ENCODE measurements at places on chromosomes 16 and 17.

GRCh38 chr16:3431779-3432219 lies 11.5 kb downstream of the ZNF597 start:
- DNase-seq = peak; percentile 31

DNA sequence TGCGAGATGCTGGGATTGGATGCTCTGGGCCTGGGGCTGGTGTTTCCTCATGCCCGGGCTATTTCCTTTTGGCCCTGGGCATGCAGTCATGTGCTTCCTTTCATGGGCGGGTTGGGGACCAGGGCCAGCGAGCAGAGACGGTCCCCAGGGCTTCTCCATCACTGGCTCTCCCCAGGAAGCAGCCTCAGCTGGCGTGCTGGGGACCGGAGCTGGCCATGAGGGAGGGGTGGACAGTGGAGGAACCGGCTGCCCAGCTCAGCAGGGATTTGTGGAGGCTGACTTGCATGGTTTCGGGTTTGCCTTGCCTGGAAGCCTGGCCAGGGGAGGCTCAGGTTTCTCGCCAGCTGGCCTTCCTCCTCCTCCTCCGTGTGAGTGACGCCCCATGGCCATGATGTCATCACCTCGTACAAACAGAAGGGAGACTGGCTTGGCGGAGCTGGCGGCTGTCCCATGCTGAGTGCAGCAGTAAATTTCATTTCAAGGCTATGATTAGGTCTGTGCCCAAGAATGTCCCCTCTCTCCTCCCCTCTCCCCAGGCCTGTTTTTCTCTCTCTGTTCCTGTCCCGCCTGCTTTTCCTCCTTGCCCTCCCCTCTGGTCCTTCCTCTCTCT lies 8.9 kb upstream of the TIMP2 start:
- DNase-seq = no peak

DNA sequence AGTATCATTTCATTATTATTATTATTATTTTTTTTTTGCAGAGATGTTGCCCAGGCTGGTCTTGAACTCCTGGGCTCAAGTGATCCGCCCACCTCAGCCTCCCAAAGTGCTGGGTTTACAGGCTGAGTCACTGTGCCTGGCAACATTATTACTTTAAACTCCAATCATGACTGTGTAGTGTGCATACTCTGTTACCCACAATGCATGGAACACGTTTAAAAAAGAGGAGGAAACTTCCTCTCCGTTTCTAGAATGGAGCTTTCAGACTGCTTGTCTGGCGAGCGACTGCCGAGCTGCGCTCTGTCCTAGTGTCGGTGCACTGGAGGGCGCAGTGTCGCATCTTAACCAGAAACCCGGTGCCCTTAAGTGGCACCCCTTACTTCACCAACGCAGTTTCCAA lies 22.1 kb upstream of the FASN start:
- peak; percentile 2 for DNase-seq

GRCh38 chr16:49516382-49517036 lies 142.9 kb downstream of the C16orf78 start:
- no peak for DNase-seq

DNA sequence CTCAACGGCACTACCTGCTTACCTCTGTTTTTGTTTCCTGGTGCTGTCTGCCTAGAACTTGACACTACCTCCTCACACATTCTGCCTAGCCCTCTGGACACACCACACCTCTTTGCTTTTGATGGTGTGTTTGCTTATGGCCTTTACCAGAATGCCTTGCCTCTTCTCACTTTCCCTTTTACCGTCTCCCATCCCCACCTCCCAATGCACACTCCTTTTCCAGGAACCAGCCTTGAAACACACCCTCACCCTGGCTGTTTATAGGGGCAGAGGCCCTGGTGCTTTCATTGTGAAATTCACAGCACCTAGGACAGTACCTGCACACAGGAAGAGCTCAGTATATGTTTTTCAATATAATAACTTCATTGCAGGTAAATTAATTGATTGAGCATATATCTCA lies 56.2 kb downstream of the MAP2K6 start:
- no peak for DNase-seq

GRCh38 chr16:69796285-69797118 lies 34.4 kb downstream of the WWP2 start:
- DNase-seq = peak; percentile 50

DNA sequence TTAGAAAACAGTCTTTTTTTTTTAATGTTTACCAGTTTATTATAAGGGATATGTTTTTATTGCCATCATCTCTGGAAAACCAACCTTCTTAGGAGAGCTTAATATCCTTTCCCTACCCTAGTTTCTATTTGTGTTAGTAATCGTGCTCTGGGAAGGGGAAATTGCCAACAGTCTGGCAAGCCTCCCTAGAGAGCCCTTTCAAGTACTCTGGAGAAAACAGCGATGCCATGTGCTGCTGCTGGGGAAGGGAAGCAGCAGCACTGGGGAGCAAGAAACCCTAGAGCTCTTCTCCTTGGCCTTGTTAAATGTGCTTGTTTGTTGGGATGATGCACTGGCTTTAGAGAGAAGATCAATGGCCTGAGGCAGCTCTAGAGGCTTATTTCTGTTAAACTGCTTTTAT lies 10.3 kb downstream of the RETREG3 start:
- no peak for DNase-seq

GRCh38 chr17:47989700-47990099 lies 18.8 kb downstream of the CDK5RAP3 start:
- DNase-seq = no peak

DNA sequence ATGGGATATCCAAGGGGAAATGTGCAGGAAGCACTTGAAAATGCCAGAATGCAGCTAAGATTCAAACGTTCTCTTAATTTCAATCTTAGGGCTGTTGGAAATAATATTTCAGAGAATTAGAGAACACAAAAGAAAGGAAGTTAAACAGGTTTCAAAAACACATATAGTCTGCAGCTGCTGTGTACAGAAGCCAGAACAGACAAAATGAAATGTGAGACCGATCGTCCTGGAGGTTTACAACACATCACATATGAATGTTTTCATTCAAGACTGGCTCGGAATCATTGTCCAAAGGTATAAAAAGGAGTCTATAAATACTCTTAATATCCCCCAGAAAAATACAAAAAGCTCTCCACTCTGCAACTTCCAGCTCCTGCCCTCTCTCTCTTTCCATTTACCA lies 14.3 kb downstream of the CYTH1 start:
- DNase-seq = no peak

GRCh38 chr16:58262592-58262991 lies 32.2 kb downstream of the PRSS54 start:
- DNase-seq = no peak

DNA sequence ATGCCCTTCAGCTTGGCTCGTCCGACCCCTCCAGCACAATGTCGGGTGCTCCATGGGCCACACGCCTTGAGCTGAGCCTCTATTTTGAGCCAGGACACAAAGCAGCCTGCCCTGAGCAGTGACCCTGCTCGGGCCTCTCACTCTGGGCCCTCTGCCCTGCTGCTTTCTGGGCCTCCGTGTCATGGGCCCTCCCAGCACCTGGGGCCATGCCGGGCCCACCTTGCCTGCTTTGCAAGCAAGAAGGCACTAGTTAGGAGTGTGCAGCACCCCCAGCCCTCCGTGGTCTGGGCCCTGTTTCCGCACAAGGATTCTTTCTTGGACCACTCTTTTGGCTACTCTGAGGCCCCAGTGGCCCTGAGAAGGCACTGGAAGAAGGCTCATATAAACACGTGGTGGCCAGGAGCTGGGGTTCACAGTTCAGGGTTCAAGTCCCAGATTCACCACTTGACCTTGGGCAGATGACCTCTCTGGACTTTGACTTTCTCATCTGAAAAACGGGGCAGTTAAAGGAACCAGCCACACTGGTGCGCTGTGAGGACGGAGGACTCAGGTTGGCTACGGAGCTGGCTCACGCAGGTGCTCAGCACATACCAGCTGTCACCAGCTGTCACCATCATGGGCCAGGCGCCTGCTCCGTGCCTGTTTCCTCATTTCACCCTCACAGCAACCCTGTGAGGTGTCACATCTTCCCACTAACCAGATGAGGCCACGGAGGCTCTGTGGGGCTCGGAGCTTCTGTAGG lies 166.0 kb upstream of the GSE1 start:
- DNase-seq = no peak

DNA sequence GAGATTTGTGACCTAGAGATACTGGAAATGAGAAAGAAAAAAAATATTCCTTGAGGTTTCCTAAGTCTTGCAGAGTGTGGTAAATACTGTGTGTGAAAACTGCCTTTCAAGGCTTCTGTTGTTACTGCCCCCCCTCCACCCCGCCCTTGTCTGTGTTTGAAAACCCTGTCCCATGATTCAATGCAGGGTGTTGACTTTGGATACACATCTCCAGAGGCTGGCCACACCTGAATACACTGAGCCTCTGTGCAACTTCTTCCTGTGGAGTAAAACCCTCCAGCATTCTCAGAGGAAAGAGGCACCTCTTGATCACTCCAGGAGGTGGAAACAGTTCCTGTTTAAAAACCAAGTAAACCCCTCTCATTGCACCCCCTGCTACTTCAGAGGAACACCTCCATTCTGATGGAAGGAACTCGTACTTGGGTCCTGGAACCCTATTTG lies 123.0 kb upstream of the CACNG5 start:
- DNase-seq = no peak

GRCh38 chr17:60704170-60704569 lies 26.5 kb downstream of the BCAS3 start:
- DNase-seq = no peak

DNA sequence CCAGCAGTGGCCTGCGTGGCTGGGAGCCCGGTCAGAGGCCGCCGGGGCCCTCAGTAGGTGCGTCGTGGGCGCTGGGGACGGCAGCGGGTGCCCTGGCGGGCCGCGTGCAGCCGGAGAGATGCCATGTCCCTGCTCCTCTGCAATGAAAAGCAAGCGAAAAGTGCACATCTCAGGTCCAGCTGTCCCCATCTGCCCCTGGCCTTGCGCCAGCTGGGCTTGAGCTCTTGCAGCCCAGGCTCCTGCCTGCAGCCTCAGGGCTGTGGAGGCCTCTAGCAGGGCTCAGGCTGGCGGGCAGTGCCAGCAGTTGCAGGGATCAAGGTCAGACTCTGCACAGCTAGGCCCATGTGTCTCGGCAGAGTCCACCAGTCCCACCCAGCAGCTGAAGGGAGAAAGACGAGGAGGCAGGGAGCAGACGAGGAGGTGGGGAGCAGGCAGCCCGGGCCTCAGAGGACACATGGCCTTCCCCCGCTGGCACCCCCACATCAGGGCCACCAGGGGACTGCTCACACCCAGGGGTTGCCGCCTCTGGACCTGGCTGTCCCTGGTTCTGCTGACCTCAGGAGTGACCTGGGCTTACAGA lies 11.2 kb downstream of the SLC16A3 start:
- DNase-seq = no peak

- DNase-seq = no peak
These were observed 20.7 kb upstream of the NAT9 start for GRCh38 chr17:74796866-74797265.

- no peak for DNase-seq
These were observed 39.6 kb upstream of the RHOT1 start for GRCh38 chr17:32102646-32103186.

DNA sequence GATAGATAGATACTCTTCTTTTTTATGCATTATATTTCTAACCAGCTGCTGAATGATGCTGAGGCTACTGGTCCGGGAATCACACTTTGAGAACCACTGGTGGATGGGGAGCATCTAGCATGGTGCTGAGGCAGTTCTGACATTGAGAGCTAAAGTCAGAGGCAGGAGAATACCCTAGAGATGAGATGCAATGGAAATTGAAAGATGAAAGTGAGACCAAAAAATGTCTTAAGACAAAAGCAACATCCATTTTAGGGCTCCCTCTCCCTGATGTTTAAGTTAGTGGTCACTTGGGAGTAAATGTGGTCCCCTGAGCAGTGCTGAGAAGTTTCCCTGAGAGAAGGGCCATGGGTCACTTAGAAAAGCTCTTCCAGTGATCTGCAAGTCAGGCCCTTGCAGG lies 6.8 kb downstream of the PCTP start:
- no peak for DNase-seq

- DNase-seq = no peak
These were observed 18.1 kb downstream of the ATMIN start for GRCh38 chr16:81053761-81054160.

DNA sequence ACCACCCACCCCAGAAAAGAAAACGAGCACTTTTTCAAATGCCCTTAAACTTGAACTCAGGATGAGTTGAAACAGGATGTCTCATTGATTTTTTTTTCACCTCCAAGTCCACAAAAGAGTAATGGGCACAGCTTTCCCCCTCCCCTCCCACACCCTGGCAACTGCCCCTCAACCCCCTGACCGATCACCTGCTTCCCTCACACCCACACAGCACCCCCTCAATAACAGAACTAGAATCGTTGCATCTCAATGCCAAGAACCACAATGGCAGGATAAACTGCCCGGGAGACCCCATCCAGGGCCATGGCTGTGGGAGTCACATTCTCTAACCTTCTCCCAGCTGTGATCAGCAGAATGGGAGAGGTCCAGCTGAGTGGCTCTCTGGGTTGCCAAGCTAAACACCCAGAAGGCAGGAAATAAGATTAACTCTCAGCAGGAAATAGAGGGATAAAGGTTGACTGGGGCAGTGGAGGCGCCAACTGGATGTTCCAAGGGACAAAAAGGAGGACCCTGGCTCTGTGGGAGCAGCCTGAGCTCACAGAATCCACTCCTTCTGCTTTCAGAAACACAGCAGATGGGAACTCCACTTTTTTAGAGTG lies 128.0 kb upstream of the SDK2 start:
- DNase-seq = no peak

GRCh38 chr17:35390663-35391062 lies 17.2 kb upstream of the SLFN11 start:
- no peak for DNase-seq

DNA sequence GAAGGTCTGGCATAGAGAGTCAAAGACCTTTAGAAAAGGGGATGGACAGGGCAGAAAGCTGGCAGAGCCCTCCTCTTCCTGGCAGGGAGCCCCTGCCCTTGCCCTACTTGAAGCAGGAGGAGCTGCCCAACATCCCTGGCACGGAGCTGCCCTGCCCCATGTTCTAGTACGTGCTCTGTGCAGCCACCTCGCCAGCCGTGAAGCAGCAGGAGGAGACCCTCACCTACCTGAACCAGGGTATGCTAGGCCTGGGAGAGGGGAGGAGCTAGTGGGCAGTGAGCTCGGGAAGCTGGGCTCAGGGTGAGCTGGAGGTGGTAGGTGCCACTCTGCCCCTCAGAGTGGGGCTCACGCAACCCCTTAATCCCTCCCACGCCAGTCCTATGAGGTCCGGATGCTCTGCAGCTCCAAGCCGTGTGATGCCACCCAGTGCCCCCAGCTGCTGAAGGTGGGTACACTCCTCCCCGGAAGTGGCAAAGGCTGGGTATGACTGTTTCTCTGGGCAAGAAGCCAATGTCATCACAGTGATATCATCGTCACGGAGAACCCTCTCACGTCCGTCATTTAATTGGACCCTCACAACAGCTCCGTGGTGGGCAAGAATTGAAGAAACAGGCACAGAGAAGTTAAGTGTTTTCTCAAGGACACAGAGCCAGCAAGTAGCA lies 12.7 kb upstream of the STAC2 start:
- DNase-seq = peak; percentile 92

DNA sequence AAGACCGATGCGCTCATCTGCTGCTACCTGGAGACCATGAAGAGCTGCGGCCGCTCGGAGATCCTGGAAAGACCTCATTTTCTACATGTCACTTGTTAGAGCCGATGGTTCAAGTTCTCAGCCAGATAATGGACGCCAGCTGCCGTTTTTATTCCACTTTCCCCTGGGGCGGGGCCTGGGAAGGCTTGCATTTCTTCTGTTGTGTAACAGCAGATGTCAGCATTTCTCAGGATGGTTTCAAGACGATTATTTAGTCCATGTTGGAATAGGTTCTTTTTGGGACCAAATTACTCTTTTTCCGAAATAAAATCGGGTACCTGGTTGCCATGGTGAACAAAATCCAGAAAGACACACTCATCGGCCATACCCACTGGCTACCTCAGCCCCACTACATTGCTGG lies 1418.3 kb downstream of the CDH11 start:
- DNase-seq = no peak

GRCh38 chr17:71980171-71980570 lies 140.6 kb upstream of the SOX9 start:
- DNase-seq = no peak

Measured in CD4-positive, alpha-beta T cell treated with Interleukin-2 at 100 ng/mL for 4 hours (primary cell).